ENCODE measurements at places on chromosomes 2 and 18.
A peak's percentile ranks its signal among the peaks of the same experiment; 100 is the strongest.

- DNase-seq, result no peak
Observed at GRCh38 chr18:48973731-48974130, 23.0 kb upstream of the SMAD7 start.

DNA sequence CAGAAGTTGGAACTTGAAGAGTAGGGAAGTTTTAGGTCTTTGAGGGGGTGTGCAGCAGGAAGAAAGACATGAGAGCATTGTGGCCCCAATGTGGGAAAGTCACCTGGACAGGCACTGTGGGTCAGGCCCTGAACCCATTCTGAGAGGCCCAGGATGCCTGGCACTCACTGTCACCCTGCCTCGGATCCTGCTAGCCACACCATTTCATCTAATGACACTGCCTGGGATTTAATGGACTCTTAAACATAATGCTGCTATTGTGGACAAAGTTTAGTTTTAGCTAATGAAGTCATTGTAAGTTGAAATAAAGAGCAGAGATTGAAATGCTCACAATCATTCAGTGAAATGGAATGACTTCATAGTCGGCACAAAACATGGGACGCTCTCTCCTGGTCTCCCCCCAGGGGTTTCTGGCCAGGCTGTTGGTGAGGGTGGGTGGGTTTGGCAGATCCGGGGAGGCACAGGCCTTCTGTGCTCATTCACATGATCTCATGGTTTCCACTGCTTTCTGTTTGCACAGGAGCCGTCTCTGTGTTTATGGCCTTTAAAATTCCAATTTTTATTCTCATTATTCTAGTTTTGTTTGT, 141.8 kb upstream of the KLHL29 start:
- DNase-seq, result no peak

- no peak for DNase-seq
Observed at GRCh38 chr2:172806493-172806892, 70.8 kb downstream of the RAPGEF4 start.

DNA sequence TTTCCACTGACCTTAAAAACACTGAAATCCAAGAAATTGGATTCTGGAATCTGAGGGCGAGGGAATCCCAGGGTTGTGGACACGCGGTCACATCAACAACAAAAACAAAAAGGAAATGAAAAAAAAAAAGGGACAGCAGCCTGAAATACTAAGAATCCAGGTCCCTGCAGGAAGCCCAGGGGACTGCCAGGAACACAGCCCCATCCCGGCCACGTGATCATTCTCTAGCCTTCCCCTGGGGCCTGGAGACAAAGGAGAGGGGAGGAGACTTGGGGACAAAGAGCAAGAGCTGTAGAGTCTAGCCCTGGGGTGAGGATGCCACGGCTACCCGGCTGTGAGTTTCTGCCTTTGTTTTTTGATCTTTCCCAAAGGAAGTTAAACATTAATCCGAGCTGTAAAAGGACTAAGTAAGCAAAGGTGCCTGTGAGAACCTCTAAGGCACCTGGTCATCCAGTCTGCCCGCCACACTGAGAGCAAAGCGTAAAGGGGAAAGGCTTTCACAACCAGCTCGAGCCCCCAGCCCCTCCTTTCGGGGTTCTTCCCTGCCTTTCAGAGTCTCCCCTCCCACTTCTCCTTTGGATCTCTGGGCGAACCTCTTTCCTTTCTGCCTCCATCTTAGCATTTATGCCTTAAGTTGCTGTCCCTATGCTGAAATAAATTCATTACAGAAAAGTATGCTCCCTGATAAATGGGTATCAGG, 57.9 kb upstream of the MSH2 start:
- peak; percentile 71 for DNase-seq

- DNase-seq, result no peak
Observed at GRCh38 chr2:225192869-225193268, 150.6 kb upstream of the DOCK10 start.

DNA sequence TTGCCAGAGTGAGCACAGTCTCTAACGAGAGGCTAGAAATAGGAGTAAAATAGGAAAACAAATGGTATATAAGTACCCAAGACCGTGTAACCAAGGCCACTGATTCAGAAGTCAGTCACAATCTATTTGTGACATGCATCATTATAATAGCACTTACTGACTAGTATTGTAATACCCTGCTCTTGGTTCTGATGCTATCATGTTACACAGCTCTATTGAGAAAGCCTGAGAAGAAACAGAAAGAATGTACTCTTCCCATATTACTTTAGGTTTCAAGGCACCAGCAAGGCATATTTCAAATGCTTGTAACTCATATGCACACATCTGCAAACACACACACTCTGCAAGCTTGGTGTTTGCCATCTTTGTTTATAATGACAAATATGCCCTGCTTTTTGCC, 746.4 kb downstream of the SLC4A3 start:
- DNase-seq, result no peak

DNA sequence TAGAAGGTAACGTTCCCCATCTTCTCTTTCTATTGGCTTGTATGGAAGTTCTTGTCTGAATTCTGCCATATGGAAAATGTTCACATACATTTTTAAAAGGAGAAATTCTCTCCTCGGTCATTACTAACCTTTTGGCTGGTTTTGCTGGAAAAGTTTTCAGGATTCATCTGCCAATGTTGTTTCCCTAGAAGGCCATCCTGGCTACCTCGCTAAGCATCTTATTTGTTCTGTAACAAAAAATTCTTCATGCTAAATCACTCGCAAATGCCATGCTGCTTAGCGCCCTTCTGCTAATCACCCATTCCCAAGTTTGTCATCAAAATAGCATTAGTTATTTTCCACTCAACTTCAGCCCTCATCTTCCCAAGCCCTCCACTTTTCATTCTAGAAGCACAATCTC, 262.0 kb downstream of the SLC8A1 start:
- DNase-seq, result no peak

- DNase-seq, result no peak
Observed at GRCh38 chr2:68709421-68709911, 25.1 kb upstream of the ARHGAP25 start.

DNA sequence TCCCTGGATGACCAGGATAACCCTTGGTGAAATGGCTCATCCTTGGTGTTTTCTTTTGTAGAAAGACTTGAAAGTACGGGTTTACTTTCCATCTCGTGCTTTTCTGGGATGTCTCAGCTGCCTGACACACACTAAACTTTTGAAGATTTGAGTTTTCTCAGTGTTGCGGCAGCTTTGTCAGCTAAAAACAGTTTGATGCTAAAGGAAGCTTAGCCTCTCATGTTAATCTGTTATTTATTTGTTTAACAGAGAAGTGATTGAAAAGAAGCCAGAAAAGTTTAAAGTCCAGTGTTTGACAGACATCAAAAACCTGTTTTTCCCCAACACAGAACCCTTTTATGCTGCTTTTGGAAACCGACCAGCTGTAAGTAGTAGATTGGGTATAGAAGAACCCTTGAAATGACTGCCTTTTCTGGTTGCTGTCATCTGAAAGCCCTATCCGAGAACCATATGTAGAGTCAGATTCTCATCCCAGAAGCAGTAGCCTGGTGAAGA, 72.8 kb downstream of the LPIN1 start:
- no peak for DNase-seq

DNA sequence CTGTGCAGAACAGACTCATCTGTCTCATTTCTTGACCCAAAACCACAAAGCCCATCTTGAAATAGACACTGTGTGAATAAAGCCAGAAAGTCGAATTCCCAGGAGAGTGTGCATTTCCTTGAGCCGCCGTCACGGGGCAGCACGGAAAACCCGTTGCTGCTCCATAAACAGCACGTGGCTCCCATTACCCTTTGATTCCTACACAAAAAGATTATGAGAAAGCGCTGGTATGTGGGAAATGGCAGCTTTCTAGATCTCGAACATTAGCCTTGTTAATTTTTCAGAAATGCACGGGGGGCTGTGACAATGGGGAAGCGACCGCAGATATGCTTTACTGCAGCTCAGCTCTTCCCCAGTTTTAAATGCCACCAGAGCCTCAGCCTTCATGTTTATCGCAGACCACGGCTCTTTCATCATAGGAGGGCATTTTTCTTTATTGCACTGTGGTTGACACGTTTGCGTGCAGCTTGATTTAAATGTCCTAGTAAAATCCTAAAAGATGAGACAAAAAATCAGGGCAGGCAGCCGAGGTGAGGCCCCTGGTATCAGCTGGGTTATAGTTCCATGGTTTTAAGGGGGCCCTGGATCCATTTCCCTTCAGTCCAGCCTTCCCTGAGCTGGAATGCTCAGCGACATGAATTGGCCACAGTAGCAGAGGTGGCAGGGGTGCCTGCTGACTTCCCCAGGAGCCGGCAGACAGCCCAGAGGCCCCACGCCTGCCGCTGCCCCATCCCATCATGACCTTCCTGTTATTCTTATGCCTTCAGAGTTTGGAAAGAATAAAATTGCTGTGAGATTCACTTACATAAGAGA, 249.3 kb downstream of the NDUFA10 start:
- no peak for DNase-seq

GRCh38 chr18:74598350-74599001, 806 bp downstream of the ZNF407 start:
- DNase-seq, result peak; percentile 21

DNA sequence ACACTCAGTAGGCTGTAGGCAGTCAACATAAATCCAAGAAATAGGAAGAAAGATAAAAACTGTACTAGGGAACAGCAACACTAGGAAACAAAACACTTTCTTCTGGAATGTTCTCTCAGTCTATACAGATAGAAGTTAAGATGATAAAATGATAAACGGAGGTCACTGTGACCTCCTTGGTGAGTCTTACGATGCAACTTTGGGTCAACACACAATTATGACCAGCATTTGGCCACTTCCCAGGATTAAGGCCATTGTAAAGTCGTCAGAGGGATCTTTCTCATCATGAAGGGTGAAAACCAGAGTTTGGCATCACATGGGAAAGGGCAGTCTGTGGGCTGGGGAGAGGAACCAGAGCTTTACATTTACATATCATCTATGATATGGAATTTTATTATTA, 33.4 kb downstream of the LAMA3 start:
- no peak for DNase-seq
